Activated T-helper 17 cell treated with anti-CD3 and anti-CD28 coated beads, Interleukin-2, amount 50 U/mL, for 72 hours (primary cell): ENCODE measurements at places on chromosomes 12 and 14. TPM values are rescaled to one million over a fixed set of nuclear protein-coding genes. Genes with fewer than 3 reads are reported as not detected.

SLCO1B1 gene
- total RNA-seq: not detected

ALDH1L2 gene
- total RNA-seq: 2.8 TPM

FAM181A gene
- total RNA-seq: not detected

ZFHX2 gene
- 2.3 TPM for total RNA-seq

GYS2 gene
- not detected for total RNA-seq

DNA sequence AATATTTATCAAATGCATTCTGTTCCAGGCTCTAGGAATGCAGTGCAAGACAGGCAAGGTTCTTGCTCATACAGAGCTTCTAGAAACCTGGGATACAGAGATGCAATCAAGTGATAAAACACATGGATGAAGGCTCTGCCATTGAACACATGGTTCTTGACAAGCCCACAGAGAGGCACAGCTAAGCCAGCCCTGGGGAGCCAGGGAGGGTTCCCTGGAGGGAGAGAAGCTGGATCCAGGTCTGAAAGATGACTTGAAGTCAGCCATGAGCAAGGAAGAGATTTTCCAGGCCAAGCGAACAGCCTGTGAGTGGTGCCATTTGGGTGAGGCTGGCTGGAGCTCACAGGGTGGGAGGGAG, 66.2 kb downstream of the IRF2BPL start:
- peak overlapping the region; percentile 69 for H3K4me3 ChIP-seq
- H3K4me1 ChIP-seq: peaks cover 56% of the 10 kb centered on the region
- ATAC-seq: peak; percentile 2
- peaks cover 8% of the 10 kb centered on the region for H3K36me3 ChIP-seq
- H3K27me3 ChIP-seq: peaks cover 6% of the 10 kb centered on the region
- peak overlapping the region; percentile 86 for H3K27ac ChIP-seq

- H3K36me3 ChIP-seq: no peaks in the 10 kb centered on the region
- H3K27ac ChIP-seq: no peak overlapping the region
- no peak for ATAC-seq
- H3K27me3 ChIP-seq: peaks cover 7% of the 10 kb centered on the region
- H3K4me1 ChIP-seq: no peaks in the 10 kb centered on the region
- no peak overlapping the region for H3K4me3 ChIP-seq
Measured at GRCh38 chr12:5612556-5613410, 180.9 kb downstream of the NTF3 start.

GRCh38 chr12:85695097-85695715, 141.0 kb downstream of the RASSF9 start:
- no peak overlapping the region for H3K4me3 ChIP-seq
- H3K27ac ChIP-seq: no peak overlapping the region
- no peak for ATAC-seq
- H3K36me3 ChIP-seq: no peaks in the 10 kb centered on the region
- H3K27me3 ChIP-seq: no peaks in the 10 kb centered on the region

DNA sequence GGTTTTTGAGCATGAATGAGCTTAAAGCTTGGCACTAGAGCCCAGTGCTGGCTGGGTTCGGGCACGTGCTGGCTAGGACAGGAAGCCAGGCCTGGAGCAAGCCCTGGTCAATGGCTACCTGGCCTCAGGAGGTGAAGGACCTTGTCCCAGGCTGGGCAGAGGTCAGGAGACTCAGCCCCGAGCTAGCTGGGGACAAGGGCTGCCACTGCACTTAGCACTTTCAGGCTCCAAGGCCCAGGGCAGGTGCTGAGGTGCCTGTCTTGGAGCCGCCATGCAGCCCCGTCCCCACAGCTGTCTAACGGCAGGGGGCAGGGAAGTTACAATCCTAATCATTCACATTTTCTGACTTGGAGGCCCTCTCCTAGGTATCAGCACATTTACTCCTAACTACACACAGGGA, 4.3 kb upstream of the AQP6 start:
- H3K4me1 ChIP-seq: no peaks in the 10 kb centered on the region
- H3K27me3 ChIP-seq: peaks cover 22% of the 10 kb centered on the region
- no peak for ATAC-seq
- no peaks in the 10 kb centered on the region for H3K36me3 ChIP-seq
- no peak overlapping the region for H3K4me3 ChIP-seq

- H3K4me3 ChIP-seq: no peak overlapping the region
- peaks cover 11% of the 10 kb centered on the region for H3K4me1 ChIP-seq
- no peak overlapping the region for H3K27ac ChIP-seq
- H3K27me3 ChIP-seq: no peaks in the 10 kb centered on the region
- no peaks in the 10 kb centered on the region for H3K36me3 ChIP-seq
- ATAC-seq: peak; percentile 64
Measured at GRCh38 chr14:100872259-100873095, 31.0 kb downstream of the RTL1 start.

DNA sequence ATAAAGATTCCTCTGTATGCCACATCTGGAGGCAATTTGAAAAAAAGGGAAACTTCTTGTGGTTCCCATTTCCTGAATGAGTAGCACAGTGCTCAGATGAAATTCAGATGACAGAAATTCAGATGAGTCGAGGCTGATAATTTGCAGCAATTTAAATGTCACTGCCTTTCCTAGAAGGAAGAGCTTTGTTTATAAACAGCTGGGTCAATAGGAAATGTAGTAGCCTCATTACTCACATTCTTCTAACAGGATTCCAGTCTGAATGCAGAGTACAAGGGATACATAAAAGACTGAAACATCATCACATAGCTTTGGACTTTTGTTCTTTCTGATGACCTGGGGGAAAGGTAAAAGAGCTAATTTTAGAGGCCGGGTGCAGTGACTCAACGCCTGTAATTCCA, 11.3 kb upstream of the DACT1 start:
- no peak overlapping the region for H3K27ac ChIP-seq
- H3K4me3 ChIP-seq: no peak overlapping the region
- H3K4me1 ChIP-seq: no peaks in the 10 kb centered on the region
- peaks cover 4% of the 10 kb centered on the region for H3K27me3 ChIP-seq
- ATAC-seq: no peak

DNA sequence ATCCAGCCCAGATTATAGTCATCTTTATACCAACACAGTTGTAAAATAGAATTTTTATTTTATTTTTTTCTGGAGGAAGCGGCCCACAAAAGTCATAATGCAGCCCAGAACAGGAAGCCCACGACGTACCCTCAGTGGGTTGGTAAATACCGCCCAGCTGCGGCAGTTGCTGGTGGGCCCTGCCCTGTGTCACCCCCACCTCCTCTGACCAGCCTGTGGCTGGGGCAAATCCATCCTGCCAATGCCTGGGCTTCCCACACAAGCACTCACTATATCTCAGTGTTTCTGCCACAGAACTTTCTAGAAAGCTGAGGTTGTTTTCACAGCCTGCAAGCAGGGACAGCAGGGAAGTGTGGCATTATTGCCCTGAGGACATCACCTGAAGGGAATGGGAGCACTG, 171.4 kb upstream of the GSC start:
- peaks cover 7% of the 10 kb centered on the region for H3K4me1 ChIP-seq
- H3K36me3 ChIP-seq: no peaks in the 10 kb centered on the region
- no peaks in the 10 kb centered on the region for H3K27me3 ChIP-seq
- H3K27ac ChIP-seq: no peak overlapping the region
- ATAC-seq: no peak

DNA sequence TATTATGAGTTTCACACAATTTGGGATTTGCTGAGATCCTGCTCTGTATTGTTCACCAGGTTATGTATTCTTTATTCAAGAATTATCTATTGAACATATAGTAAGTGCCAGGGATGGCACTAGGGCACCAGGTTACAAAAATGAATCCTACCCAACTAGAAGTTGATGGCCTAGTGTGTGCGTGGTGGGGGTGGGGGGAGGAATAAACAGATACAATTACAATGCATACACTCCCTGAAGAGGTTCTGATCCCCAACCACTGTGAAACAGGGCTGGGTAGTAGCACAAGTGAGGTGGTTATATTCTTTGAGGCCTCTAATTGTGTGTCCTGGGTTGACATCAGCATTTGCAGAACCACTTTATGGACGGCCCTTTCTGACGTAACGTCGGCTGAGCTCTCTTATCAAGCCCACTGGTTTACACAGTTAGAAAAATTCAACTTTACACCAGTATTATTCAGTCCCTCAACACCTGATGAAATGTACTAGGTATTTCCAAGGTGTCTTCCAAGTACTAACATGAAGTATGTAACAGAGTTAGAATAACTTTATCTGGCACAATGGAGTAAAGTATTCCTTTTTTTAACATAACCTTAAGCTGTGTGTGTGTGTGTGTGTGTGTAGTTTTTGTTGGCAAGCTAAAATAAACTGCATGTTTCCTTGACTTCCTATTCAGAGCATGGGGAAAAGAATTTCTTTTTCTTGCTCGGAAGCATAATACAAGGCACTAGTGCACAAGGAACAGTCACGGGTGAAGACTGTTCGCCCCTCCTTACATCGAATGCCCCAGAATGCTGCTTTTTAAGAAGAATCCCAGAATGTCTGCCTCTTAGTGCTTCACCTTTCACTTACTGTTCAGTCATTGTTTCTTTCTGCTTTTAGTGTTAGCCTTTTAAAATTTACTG, 8.1 kb upstream of the GLRX5 start:
- H3K27ac ChIP-seq: peak overlapping the region; percentile 94
- peak overlapping the region; percentile 93 for H3K4me3 ChIP-seq

DNA sequence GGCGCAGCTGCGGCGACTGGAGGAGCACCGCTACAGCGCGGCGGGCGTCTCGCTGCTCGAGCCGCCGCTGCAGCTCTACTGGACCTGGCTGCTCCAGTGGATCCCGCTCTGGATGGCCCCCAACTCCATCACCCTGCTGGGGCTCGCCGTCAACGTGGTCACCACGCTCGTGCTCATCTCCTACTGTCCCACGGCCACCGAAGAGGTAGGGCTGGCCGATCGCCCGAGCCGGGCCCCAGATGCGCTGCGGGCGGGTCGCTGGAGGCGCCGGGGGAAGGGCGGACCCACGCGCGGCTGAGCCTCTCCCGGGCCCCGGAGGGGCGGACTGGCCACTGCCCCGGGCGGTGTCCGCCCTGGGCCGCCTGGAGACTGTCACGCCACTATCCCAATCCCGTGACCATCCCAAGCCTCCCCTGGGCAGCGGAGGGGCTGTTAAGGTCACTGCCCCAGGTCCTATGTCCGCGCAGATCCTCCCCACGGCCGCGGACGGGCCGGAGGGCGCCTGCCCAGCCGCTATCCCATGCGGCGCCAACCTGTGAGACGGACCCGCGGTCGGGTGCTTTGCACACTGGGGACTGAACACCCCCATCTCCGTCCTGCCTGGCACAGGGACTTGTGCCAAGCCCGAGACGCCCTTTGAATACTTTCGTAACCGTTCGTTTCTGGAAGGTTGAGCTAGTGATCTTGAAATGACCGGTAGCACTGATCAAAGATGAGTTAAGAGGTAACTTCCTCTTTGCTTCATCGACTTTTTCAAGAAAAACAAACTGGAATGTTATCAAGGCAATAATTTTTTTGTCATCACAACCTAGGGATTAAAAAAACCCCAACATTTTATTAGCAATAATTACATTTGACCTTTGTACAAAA, 725 bp downstream of the CHPT1 start:
- peak overlapping the region; percentile 83 for H3K4me3 ChIP-seq
- H3K36me3 ChIP-seq: no peaks in the 10 kb centered on the region

DNA sequence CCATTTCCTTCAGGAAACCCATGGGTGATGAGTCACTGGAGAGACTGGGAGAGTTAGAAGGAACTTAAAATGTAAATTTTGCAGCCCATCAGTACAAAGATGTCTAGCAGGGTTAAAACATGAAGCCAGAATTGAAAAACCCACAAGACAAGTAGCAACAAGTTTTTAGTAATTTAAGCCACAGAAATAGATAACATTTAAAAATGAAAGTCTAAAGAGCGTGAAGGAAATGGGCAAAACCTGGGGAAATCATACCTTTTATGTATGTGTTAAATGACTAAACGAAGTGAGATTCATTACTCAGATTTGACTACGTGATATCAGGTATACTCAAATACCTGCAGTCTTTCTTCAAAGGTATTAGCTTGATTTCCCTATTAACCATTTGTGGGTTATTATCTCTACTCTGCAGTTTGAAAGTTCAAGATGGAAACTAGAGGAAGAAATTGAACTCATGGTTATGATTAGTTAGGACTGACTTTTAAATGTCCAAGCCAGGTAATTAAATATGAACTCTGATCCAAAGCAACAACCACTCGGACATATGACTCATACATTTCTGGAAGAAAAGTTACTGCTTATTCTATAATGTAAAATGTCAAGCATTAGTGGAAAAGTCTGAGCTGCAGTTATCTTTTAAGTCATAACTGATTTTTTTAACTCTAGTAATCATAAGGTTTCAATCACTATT, 84.1 kb downstream of the ITPR2 start:
- H3K36me3 ChIP-seq: peaks cover 9% of the 10 kb centered on the region
- peak overlapping the region; percentile 93 for H3K27ac ChIP-seq
- H3K27me3 ChIP-seq: no peaks in the 10 kb centered on the region
- H3K4me1 ChIP-seq: peaks cover 45% of the 10 kb centered on the region

DNA sequence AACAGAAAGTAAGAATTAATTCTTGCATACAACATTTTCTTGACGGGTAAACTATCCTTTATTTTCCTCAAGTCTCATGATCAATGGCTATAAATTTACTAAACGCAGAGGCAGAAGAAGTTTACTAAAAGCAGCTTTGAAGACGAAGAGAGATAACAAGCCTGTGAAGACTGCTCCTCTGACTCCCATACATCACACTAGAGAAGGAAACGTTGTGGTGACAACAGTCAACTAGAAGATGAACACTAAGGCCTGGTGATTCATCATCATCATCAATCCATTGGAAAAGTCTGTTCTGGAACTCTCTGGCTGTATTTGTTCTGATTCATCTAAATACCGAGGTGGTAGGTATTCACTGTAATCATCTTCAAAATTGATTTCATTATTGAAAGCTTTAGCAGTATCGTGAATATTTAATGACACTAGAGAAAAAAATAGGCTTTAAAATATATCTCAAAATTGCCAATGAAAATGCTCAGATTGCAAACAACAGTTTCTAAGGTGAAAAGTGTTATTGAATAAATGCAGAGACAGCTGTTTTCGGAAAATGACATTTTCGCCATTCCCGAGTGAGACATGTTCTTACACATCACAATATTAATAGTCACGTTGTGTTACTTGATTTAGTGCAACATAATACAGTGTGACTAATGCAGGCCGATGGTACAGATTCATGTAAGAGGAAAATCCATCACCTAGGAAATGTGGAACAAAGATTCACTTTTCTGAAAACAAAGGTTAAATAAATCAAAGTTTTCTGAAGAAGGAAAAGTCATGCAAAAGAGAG, 260.5 kb downstream of the C12orf50 start:
- no peak overlapping the region for H3K27ac ChIP-seq
- H3K4me3 ChIP-seq: no peak overlapping the region
- H3K4me1 ChIP-seq: no peaks in the 10 kb centered on the region
- H3K27me3 ChIP-seq: no peaks in the 10 kb centered on the region

GRCh38 chr14:92968291-92969020, 45.5 kb downstream of the CHGA start:
- no peak overlapping the region for H3K27ac ChIP-seq
- H3K4me1 ChIP-seq: peaks cover 4% of the 10 kb centered on the region
- no peak overlapping the region for H3K4me3 ChIP-seq
- H3K27me3 ChIP-seq: no peaks in the 10 kb centered on the region
- no peak for ATAC-seq

- no peak overlapping the region for H3K4me3 ChIP-seq
- ATAC-seq: no peak
- no peaks in the 10 kb centered on the region for H3K27me3 ChIP-seq
- no peak overlapping the region for H3K27ac ChIP-seq
- no peaks in the 10 kb centered on the region for H3K4me1 ChIP-seq
Measured at GRCh38 chr12:77600468-77600843, 230.2 kb upstream of the NAV3 start.

- H3K4me1 ChIP-seq: no peaks in the 10 kb centered on the region
- no peak for ATAC-seq
- H3K36me3 ChIP-seq: no peaks in the 10 kb centered on the region
- H3K4me3 ChIP-seq: no peak overlapping the region
- H3K27me3 ChIP-seq: no peaks in the 10 kb centered on the region
- H3K27ac ChIP-seq: no peak overlapping the region
Measured at GRCh38 chr14:82388488-82388887, 854.8 kb upstream of the SEL1L start.
